ENCODE measurements at places on chromosomes 1 and 21. TPM values are rescaled to one million over a fixed set of nuclear protein-coding genes. Genes with fewer than 3 reads are reported as not detected.

Gene SYT2
- not detected for total RNA-seq

Gene HSD3B2
- total RNA-seq: not detected

Gene LCE3A
- total RNA-seq: not detected

Gene RGS18
- 8.6 TPM for total RNA-seq

Gene KLHDC7A
- total RNA-seq: 1.3 TPM

Gene GPR52
- 7.2 TPM for total RNA-seq

All from subcutaneous adipose tissue (tissue), 4 donors.